GOT3 (cell line): ENCODE measurements at places on chromosomes 12 and 14.

- no peak for DNase-seq
These were observed 34.1 kb upstream of the ERGIC2 start for GRCh38 chr12:29415111-29415510.

GRCh38 chr12:13220838-13221237, 24.3 kb downstream of the EMP1 start:
- DNase-seq, result no peak

DNA sequence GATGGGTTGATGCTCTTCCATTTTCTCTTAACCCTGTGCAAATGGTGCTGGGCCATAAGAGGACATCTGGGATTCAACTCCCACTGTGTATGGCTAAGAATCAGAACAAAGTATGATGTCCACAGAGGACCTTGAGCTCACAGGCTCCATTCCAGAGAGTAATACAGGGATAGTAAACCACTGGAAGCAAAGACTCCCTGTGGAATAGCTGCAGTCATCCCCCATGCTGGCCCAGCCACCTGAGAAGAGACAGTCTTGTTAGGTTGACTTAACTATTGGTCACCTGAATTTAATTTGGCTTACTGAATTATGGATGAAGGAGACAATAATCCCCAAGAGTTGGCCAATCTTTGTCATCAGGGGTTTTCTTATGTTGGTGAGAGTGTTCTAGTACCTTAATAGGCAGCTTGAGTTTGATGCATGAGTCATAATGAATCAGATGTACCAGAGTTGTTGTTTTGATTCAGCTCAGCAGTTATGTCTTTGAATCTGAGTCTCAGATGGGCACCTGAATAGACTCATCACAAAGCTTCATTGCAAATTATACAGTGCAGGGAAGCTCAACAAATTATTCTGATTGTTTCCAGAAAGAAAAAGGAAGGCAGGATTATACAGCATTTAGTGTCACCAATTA, 122.7 kb downstream of the SSPN start:
- DNase-seq, result no peak

DNA sequence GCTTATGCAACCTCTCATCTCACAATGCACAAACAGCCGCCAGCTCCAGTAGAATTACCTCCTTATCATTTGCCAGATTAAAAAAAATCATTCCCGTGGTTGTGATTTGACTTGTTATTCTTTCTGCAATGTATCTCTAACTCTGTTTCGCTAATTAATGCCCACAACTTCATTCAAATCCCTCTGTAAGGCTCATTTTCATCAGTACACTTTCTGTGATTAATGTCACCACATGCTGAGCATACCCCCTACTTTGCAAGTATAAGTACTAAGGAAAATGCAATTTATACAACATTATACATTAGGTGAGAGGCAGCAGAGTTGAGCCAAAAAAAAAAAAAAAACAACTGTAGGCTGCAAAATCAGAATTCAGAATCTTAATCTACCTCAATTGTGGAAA, 166.0 kb downstream of the FSCB start:
- DNase-seq, result no peak

DNA sequence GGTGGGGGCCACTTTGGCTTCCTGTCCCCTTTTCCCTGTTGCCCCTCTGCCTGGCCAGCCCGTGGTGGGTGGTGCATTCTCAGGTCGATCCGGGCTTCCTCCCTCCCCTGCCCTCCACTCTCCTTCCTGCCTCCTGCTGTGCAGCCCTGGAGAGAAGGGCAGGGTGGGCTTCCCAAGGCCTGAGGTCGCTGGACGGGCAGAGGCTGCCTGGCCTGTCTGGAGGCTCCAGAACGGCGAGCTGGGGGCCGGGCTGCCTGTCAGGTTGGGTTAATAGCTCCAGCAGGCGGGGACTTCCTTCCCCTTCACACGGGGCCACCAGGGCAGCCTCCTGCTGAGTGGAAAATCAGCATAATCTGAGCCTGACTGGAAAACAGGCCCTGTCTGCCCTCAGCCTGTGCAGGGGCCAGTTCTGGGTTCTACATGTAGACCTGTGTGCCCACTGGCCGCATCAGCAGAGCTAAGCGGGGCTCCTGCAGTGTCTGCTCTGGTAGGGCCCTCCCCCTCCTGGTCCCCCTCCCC, 11.3 kb downstream of the KIF26A start:
- no peak for DNase-seq

GRCh38 chr12:121263206-121263935, 33.1 kb downstream of the CAMKK2 start:
- no peak for DNase-seq

DNA sequence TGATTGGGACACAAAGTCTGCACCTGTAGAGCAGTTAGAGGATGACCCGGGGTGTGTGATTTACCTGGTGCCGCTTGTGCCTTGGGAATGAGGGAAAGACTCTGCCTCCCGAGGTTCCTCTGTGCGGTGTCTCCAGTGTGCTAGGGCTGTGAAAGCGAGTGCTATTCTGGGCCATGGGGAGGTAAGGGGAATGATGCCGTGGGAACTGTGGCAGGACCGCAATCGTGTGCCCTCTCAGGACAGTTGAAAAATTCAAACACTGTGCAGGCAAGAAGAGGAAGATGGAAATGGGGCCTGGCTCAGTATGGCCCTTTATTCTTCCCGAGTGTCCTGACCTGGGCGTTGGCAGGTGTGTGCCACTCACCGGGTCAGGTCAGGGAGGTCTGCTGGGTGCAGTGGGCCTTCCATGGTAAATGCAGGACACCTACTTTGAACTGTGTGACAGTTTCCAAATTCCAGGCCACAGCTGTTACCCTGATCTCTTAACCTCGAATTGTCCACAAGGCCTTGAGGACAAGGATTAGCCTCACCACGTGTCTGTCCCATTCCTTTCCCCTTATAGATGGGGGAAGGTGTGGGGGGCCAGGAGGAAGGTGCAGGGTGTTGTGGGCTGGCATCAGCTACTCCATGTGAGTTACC, 1.4 kb downstream of the SIVA1 start:
- DNase-seq, result no peak

DNA sequence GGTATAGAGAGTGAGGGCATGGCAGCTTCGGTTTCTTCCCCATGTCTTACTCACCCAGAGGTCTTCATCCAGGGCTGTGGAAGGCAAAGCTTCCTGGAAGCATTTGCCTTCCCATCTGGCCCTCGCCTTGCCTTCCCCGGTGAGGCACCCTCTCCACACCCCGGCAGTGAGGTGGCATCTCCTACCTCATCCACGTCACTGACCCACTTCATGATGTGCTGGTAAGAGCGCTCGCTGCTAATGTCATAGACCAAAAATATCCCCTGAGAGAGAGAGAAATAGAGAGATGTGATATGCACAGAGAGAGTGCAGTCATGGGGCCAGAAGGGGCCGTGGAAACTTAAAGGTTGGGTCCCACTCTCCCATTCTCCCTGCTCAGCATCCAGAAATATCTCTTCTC, 8.3 kb upstream of the GPX2 start:
- no peak for DNase-seq

- no peak for DNase-seq
These were observed 815 bp downstream of the NID2 start for GRCh38 chr14:52067873-52068614.

GRCh38 chr12:94954029-94954685, 49.3 kb downstream of the NDUFA12 start:
- DNase-seq, result no peak
